Stimulated activated CD4-positive, alpha-beta T cell treated with anti-CD3 and anti-CD28 coated beads, Interleukin-1b, Interleukin-23, amount 100 ng/mL, for 24 hours (primary cell): ENCODE measurements at places on chromosomes 6 and 20.

- DNase-seq: no peak
Measured at GRCh38 chr6:8657522-8657921, 222.2 kb upstream of the SLC35B3 start.

DNA sequence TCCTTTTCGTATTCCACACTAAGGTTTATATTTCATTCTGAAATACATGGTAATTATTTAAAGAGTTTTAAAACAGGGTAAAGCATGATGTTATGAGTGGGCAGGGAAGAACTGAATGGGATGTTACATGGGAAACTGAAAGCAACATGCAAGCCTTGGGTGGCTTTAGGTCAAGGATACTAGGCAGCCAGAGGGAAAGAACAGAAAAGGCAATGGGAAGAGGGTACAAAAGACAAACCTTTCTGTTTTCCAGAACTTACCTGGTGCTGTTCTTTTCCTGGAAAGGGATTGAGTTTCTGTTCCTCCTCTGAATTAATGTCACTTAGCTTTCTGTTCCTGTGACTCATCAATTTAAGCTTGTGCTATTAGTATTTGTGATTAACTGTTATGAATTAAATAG, 71.2 kb upstream of the SMIM8 start:
- DNase-seq: no peak

DNA sequence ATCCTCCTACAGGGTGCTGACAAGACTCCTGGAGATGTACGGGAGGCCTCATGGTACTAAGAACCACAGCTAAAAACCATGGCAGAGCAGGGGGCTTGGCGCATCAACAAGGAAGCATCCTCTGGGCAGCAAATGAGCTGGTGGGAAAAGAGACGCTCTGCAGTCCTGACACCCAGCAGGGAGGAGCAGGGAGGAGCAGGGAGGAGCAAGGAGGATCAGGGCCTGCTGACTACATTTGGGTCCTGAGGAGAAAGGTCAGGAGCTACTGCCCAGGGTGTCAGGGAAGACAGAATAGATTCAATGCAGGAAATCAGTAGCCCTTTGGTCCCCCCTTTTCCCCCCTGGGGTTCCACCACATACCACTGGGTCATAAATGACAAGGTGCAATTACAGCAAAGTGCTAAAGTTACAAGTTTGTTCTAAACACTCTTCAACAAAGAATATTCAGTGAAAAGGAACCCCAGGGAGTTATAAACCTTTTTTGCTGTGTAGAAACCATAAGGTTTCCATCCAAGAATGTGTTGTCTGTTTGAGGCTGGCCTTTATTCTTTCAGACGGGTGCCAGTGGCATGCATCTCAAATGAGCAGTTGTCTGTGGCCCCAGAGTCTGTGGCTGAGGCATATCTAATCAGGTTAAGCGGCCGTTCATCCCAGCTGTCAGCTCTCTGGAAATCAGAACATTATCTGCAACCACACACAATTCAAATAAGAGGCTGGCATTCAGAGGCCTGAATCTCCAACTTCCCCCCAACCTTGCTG, 325.0 kb downstream of the CDC5L start:
- DNase-seq: no peak

DNA sequence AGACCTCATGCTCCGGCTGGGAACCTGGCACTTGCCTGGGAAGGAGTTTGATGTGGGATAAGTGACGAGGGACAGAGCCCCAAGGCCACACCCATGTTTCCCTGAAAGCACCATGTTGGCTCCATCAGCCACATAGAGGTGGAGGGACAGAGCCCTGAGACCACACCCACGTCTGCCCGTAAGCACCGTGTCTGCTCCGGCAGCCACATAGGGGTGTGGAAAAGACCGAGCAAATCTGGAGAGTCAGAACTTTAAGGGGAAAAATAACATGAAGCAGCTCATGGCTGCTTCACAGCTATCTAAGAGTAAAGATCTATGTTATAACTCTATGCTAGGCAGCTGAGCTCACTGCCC, 15.3 kb downstream of the SLCO4A1 start:
- DNase-seq: no peak

- no peak for DNase-seq
Measured at GRCh38 chr20:48052475-48052835, 267.2 kb upstream of the SULF2 start.

GRCh38 chr6:128479991-128480390, 40.4 kb downstream of the PTPRK start:
- DNase-seq: no peak

GRCh38 chr6:22880686-22881433, 311.5 kb downstream of the HDGFL1 start:
- no peak for DNase-seq

- DNase-seq: no peak
Measured at GRCh38 chr6:114142258-114142657, 171.3 kb upstream of the HDAC2 start.

GRCh38 chr6:170162775-170163404, 128.0 kb downstream of the DLL1 start:
- DNase-seq: no peak

DNA sequence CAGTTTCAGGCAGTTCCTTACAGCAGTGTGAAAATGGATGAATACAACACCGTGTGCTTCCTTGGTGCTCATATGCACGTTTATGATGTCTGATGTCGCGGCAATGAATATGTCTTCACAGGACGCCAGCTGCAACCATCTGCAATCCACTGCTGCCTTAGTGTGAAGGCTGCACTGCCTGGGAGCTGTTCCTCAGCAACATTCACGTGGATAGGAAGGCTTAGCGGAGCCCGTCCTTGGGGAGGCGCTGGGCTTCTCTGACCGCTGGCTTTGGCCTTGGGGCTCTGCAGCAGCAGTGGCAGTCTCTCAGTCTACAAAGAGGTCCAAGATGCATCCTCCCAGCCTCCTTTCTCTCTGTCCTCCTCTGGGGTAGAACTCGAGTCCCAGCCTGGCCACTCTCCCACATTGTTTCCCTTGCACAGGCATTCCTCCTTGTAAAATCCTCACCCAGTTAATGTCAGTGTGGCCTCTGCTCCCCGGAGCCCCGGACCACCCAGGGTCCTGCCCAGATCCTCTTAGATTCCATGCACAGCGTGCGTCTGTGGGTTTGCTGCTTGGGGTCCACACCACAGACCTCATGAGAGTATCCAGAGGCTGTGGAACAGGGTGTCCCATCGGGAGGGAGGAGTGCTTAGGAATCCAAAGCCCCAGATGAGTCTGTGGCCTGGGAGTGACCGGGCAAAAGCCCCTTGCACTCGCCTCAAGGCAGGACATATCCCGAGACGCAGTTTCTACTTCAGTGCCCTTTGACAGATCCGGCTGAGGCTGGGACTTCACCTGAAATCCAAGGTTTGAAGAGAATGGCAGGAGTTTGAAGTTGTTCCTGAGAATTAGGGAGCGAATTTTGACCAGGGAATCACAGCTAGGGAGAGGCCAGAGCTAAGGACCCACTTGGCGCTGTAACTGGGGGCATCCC, 181.3 kb downstream of the THBS2 start:
- DNase-seq: no peak

DNA sequence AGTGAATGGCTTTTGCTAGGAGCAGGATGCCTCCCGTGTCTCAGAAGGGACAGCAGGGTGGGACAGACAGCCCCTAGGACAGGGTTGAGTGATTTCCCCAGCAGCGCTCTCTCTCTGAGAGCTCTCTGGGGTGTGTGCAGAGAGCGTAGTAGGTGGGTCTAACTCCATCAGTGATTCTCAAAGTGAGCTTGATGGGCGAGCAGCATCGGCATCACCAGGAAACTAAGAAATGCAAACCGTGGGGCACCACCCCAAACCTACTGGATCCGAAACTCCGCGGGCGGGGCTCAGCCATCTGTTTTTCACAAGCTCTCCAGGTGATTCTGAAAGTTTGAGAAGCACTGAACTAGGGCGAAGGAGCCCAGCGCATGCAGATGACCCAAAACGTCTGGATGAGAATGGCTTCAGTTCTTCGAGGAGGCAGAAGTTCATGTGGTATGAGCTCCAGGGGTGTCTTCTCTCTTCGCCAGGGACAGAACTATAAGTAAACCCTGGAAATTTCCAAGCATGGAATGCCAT, 119.6 kb upstream of the RNF24 start:
- DNase-seq: no peak

DNA sequence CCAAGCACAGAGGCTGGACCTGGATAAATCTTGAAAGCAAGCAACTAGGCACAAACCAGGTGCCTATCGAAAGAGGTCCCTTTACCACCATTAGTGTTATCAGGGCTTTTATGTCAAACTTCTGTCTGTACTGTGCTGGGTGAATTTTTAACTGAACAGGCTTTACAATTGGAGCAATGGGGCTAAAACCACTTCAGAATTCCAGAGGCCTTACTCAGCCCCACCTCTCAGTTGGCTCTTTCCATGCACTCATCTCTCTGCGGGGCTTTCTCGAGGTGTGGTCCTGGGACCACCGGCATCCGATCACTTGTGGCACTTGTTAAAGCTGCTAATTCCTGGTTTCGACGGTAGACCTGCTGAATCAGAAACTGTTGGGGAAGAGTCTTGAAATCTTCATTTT, 232.5 kb downstream of the SOX4 start:
- DNase-seq: no peak

GRCh38 chr6:8157839-8158238, 55.5 kb upstream of the EEF1E1 start:
- DNase-seq: no peak

GRCh38 chr6:137518386-137518983, 24.3 kb upstream of the OLIG3 start:
- DNase-seq: no peak

DNA sequence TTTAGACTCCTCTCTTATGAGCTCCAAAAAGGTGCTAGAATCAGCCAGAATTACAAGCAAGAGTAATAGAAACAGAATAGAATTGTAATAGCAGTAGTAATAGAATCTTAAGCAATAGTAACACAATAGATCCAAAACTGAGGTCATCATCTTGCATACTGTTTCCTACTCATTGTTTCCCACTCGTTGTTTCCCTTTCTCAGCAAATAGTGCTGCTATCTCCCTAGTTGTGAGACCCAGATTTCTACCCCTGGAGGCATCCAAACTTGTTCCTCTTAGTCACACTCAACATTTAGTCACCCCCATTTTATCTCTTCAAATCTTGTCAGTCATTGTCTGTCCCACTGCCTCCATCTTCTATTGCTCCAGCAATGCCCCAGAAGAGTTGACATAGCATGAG, 356.9 kb upstream of the MARCKS start:
- DNase-seq: no peak

DNA sequence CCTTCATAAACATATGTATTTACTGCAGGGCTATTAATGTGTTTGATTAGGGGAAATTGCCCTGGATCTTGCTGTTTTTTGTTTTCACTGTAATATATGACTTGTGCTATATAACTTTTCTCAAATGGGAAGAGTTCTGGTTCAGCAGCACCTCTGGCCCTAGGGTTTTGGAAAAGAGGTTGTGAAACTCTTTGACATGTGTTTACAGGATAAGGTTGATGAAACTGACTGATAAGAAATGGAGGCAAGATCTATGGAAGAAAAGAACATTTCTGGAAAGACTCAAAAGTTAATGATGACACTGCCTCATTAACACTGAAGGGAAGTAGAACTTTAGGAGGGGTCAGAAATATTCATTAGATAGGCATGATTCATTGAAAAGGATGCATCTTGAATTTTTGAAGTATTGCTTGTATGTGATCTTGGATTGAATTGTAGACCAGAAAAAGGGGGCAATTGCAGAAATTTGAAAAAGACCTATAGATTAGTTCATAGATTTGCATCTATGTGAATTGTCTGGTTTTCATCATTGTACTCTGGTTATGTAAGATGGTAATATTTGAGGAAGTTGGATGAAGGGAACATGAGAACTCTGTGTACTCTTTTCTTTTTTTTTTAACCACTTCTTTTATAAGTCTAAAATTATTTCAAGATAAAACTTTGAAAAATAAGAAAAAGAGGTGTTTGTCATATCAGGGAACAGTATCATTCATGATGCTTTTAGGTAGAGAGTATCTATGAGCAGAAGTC, 54.0 kb downstream of the UTRN start:
- DNase-seq: no peak

DNA sequence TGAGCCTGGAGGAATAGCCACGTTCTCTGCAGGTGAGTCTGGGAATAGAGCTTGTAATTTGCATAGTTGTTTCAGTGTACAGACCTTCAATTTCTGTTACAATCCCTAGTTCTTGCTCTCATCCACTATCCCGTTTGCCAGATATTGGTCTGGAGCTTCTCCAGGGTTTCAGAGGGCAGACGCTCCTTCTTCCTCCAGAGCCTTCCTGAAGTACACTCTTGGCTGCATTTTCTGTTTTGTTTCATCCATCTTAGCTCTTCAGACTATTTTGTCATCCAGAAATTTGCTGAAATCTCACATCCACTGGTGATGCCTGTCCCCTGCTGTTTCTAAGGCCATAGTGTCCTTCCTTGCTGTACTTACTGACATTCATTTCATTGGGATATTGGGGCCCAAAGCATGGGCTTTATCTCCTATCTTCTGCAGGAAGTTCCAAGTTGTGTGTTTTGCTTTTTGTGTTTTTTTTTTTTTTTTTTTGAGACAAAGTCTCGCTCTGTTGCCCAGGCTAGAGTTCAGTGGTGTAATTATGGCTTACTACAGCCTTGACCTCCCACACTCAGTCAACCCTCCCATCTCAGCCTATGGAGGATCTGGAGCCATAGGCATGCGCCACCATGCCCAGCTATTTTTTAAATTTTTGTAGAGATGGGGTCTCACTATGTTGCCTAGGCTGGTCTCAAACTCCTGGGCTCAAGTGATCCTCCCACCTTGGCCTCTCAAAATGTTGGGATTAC, 18.7 kb downstream of the CDS2 start:
- DNase-seq: no peak

DNA sequence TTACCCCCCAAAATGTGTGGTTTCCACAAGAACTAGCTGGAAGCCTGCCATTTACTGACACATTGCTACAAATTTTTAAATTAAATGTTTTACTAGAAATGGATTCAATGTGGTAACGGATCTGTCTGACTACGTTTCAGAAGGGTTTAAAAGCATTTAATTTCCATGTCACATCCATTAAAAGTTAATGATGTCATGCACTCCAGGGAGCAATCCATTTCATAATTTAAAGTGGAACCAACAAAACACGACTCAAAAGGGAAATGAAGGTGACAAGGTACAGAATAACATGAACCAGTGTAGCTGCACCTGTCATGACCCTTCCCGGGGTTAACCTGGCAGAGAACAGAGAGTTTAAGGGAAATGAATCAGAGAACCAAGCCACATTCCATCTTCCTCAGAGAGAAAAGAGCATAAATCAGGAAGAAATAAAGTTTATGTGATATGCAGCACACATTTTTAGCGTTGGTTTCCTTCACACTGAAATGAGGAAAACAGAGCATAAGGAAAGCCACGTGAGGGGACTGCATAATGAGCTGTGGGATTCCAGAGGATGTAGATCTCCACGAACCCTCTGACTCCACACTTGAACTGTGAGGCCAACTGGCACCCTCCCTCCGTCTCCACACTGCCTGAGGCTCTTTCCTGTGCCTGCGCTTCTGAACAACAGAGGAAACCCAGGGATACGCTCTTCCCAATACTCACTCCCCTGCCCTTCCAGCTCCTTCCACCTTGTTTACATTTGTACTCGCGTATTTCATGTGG, 170.3 kb upstream of the AHI1 start:
- DNase-seq: no peak

GRCh38 chr6:30200551-30201281, 12.5 kb downstream of the TRIM26 start:
- no peak for DNase-seq
